Activated CD4-positive, alpha-beta T cell treated with anti-CD3 and anti-CD28 coated beads for 36 hours (primary cell): ENCODE measurements at places on chromosomes 1 and 21. TPM values are rescaled to one million over a fixed set of nuclear protein-coding genes. Genes with fewer than 3 reads are reported as not detected.
A peak's percentile ranks its signal among the peaks of the same experiment; 100 is the strongest.

DNA sequence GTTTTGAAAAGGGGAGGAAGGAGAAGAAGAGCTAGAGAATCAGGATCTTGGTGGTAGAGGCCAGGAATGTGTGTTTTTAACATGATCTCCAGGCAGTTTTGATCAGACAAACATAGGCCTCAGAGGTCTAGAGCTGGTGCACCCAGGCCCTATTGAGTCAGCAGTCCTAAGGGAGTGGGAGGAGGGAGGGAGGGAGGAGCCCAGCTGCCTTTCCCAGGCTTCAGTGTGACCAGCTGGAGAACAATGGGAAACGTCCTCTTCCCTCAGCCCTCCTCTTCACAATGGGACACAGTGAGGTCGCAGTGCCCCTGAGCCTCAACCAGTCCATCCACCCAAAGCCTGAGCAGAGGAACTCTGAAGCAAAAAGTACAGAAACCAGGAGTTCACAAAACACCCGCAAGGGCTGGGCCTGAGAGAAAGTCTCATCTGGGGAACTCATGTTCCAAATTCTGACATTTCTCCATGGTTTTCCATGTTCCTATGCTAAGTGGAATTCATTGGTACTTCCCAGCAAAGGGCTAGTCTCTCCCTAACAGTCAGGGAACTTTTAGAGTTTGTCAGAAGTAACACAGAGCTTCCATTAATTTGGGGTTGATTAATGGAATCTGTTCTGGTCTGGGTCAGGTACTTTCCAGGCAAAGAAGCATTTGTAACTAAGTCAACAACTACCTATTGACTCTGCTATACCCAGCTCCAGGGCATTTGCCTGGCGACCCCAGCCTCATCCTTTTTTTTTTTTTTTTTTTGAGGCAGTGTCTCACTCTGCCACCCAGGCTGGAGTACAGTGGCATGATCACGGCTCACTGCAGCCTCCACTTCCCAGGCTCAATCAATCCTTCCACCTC, 37.5 kb downstream of the ELAPOR1 start:
- H3K4me1 ChIP-seq: no peaks in the 10 kb centered on the region
- no peak overlapping the region for H3K27ac ChIP-seq
- H3K27me3 ChIP-seq: no peaks in the 10 kb centered on the region
- no peaks in the 10 kb centered on the region for H3K36me3 ChIP-seq

DNA sequence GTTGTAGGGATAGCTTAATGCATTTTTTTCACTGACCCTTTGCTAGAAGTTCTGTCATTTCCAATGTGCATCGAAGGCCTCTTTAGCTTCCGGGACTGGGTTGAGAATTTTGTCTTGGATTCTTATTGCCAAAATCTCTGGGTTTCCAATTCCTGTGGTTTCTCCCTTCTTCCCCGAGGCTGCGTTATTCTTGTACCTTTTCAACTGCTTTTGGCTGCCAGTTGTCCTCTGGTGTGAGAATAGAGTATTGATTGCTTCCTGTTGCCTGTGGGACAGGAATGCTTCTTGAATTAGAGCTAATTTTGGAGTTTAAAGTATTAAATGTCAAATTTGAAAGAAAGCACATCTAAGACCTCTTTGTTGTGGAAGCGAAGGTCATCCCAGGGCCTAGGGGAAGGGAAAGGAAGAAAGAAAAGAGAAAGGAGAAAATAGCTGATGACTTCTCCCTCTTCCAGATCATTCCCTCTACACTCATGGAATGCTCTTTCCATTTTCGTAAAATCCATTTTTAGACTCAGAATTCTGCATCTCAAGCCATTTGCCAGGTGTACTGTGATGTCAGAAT, 21.1 kb downstream of the HUNK start:
- H3K27me3 ChIP-seq: peaks cover 8% of the 10 kb centered on the region
- no peaks in the 10 kb centered on the region for H3K36me3 ChIP-seq
- H3K4me3 ChIP-seq: no peak overlapping the region
- peaks cover 1% of the 10 kb centered on the region for H3K4me1 ChIP-seq
- no peak for DNase-seq

Gene SFN
- total RNA-seq: 1.1 TPM

GRCh38 chr21:44626673-44627143, at the start of gene KRTAP10-9:
TSS of gene KRTAP10-9 (plus strand) at chr21:44627093. CDS start at chr21:44627172, 79 bp downstream.
- no peak within 1 kb of the TSS for H3K27ac ChIP-seq
- H3K27me3 ChIP-seq: no peaks in the 10 kb centered on the region
- peaks cover 21% of the 10 kb centered on the region for H3K4me1 ChIP-seq
- no peak within 1 kb of the TSS for H3K4me3 ChIP-seq
- peaks cover 5% of the 10 kb centered on the region for H3K36me3 ChIP-seq
- no peak for DNase-seq

Gene ERRFI1
- total RNA-seq: 1.5 TPM

Gene DMBX1
- total RNA-seq: 0.05 TPM

Gene SPRR2B
- total RNA-seq: not detected

Gene MYBPH
- not detected for total RNA-seq

Gene FAM72D
- total RNA-seq: 33.0 TPM

GRCh38 chr1:221834698-221835513, 93.0 kb upstream of the DUSP10 start:
- H3K27me3 ChIP-seq: peaks cover 2% of the 10 kb centered on the region
- H3K4me3 ChIP-seq: no peak overlapping the region
- H3K36me3 ChIP-seq: no peaks in the 10 kb centered on the region
- peaks cover 35% of the 10 kb centered on the region for H3K4me1 ChIP-seq

Gene FCRL1
- total RNA-seq: not detected

Gene KRTAP12-2
- total RNA-seq: not detected

GRCh38 chr1:7690076-7690475, 81.0 kb upstream of the VAMP3 start:
- DNase-seq: no peak
- H3K27ac ChIP-seq: no peak overlapping the region
- no peak overlapping the region for H3K4me3 ChIP-seq
- peaks cover 8% of the 10 kb centered on the region for H3K27me3 ChIP-seq
- H3K36me3 ChIP-seq: no peaks in the 10 kb centered on the region

DNA sequence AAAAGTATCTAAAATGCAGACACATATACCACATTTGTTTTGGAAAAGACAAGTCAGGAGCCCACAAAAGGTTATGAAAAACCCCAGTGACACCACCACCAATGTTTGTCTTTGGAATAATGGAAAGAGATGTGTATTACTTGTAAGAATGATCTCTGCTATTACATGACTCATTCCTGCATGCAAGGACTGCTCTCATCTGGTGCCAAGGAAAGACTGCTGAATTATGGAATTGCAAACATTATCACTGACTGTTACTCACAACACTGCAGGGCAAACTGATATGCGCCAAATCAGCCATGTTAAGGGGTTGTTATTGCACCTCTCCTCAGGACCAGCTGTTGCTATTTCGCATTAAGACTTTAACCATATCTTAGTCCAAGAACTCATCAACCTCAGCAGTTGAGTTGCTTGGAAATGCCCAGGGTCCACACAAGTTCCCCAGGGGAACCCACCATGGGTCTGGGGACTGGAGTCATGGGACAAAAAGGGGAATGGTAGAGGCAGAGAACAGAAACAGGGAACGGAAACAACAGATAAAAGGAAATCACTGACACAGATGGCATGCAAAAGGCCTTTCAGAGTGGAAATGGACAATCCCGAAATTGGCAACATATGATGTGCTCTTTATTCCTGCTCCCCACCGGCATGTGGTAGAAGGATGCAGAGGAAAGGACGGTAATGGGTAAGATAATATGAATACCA, 34.4 kb downstream of the CAPZB start:
- H3K4me1 ChIP-seq: peaks cover 93% of the 10 kb centered on the region
- H3K27ac ChIP-seq: peak overlapping the region; percentile 75
- DNase-seq: no peak
- no peak overlapping the region for H3K4me3 ChIP-seq
- peaks cover 27% of the 10 kb centered on the region for H3K36me3 ChIP-seq

- H3K27me3 ChIP-seq: no peaks in the 10 kb centered on the region
- H3K4me1 ChIP-seq: peaks cover 9% of the 10 kb centered on the region
- no peak overlapping the region for H3K27ac ChIP-seq
Observed at GRCh38 chr1:211643324-211644212, 31.9 kb downstream of the NEK2 start.

Gene RUNX1
- total RNA-seq: 58.8 TPM

Gene FAM110D
- total RNA-seq: not detected

- H3K4me1 ChIP-seq: peaks cover 48% of the 10 kb centered on the region
- H3K4me3 ChIP-seq: no peak overlapping the region
- H3K27ac ChIP-seq: no peak overlapping the region
- no peaks in the 10 kb centered on the region for H3K27me3 ChIP-seq
- peaks cover 21% of the 10 kb centered on the region for H3K36me3 ChIP-seq
Observed at GRCh38 chr1:33342041-33342723, 21.3 kb upstream of the A3GALT2 start.

Gene GNG5
- 159 TPM for total RNA-seq

Gene HSD11B1
- 5.7 TPM for total RNA-seq

DNA sequence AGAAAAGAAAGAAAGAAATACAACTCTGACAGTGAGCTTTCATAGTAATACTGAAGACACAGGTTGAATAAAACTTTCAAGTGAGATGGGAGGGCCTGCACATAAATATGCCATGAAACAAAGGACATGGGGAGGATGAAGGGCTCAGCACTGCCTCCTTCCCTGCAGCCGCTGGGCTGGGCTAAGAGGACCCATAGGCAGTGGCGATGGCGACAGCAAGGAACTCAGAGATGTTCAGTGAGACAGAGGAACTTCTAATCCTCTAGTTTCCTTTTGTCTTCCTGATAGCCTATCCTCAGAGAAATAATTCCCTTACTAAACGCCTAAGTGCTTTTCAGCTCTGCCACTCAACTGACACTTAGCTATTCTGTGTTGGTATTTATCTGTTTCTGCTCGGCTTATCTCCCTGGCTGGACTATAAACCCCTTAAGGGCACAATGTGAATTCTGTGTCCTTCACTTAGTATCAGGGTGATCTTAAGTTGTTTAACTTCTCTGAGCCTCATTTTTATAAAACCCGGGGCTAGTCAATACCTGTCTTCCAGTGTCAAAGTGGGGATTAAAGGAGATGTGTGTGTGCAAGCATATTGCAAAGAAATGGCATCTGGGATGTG, 24.4 kb upstream of the IER5 start:
- no peak overlapping the region for H3K4me3 ChIP-seq
- no peak overlapping the region for H3K27ac ChIP-seq
- peaks cover 12% of the 10 kb centered on the region for H3K36me3 ChIP-seq

Gene FGR
- total RNA-seq: 0.11 TPM

Gene PROK1
- total RNA-seq: not detected

- no peak overlapping the region for H3K4me3 ChIP-seq
- H3K4me1 ChIP-seq: no peaks in the 10 kb centered on the region
- no peaks in the 10 kb centered on the region for H3K27me3 ChIP-seq
Observed at GRCh38 chr1:57258557-57259325, 165.1 kb downstream of the DAB1 start.

GRCh38 chr21:45536301-45537081, 5.7 kb downstream of the SLC19A1 start:
- peaks cover 33% of the 10 kb centered on the region for H3K4me1 ChIP-seq
- DNase-seq: no peak
- H3K27ac ChIP-seq: no peak overlapping the region
- H3K27me3 ChIP-seq: no peaks in the 10 kb centered on the region
